Stimulated activated CD4-positive, alpha-beta T cell treated with anti-CD3 and anti-CD28 coated beads, Interleukin-15, amount 100 ng/mL, for 1 hour (primary cell): ENCODE measurements at places on chromosomes 1 and 21.

DNA sequence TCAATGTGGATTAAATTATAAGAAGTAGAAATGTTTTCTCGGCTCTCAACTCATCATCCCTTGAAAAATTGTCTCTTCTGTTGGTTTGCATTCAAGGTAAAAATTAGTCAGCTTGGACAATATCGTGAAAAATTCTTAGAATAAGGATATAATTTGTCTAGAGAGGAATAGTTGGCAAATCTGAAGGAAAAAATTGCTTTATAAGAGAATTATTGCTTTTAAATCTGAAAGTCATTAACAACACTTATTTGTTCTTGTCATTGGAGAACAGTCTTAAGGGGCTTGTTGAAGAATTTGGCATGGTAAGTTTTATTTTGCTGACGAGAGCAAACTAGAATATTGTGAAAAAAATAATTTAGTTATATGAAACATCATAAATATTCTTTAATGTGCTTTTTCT lies 26.4 kb downstream of the ANGPTL1 start:
- DNase-seq, result no peak

DNA sequence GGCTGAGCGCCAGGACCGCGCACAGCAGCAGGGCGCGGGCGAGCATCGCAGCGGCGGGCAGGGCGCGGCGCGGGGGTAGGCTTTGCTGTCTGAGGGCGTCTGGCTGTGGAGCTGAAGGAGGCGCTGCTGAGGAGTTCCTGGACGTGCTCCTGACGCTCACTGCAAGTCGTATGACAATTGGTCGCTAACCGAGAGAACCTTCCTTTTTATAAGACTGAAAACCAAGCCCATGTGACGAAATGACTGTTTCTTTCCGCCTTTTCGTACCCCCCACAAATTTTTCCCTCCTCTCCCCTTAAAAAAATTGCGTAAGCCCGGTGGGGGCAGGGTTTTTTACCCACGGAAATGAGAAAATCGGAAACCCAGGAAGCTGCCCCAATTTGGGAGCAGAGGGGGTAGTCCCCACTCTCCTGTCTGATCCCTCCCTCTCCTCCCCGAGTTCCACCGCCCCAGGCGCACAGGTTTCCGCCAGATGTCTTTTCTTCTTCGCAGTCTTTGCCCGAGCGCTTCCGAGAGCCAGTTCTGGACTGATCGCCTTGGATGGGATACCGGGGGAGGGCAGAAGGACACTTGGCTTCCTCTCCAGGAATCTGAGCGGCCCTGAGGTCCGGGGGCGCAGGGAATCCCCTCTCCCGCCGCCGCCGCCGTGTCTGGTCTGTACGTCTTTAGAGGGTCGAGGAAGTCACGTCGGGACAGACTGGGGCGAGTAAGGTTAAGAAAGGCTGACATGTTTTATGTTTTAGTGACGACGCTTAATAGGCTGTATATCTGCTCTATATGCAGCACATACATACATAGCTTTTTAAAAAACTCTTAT lies at the start of gene PTGS2:
Gene PTGS2 (minus strand): TSS at position 179 of the 817 bp plus-strand sequence. CDS start 133 bp downstream, at position 46.
- DNase-seq, result peak; percentile 6

- no peak for DNase-seq
These were observed 2.8 kb upstream of the LIX1L start for GRCh38 chr1:145960468-145961108.

DNA sequence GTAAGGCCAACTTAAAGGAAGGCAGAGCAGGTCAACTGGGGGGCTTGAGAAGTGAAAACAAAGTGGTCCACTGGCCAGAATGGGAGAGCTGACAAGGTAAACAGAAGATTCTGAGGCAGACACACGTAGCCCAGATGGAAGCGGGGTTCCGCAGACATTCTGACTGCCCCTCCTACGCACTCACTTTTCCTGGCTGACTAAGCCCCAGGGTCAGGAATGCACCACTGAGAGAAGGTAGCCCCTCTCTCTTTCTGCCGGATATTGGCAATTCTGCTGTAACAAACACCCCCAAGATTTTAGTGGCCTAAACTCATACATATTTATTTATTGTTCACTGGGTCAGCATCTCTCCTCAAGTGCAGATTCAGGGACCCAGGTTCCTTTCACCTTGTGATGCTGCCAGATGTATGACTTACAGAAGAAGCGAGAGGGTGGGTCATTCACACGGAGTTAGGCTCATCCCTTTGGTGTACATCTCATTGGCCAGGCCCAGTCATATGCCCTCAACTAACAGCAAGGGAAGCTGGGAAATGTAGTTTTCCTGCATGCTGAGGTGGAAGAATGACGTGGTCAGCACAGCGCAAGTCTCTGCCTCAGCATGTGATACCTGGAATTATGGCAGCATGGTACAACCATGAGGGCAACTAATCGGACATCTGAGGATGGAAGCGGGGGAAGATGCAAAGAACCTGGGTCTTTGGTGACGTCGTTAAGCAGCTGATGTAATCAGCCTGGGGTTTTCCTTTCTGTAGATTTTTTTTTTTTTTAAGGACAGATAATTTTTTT lies 43.4 kb upstream of the MRPS6 start:
- DNase-seq, result no peak

DNA sequence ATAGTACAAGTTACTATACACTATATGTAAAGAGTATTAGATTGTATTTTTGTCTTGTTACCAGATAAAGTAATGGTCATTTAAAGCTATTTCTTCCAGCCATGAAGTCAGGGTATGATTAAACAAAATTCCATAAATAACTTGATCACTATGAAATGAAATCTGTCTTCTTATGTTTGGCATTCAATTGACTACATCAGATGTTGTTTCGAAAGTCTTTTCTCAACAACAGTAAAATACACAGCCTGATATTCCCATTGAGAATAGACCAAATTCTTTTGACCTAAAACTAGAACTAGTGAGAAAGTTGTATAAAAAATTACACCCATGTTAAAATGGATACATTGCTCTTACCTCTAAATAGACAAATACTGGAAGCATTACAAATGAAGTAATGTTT lies 134.6 kb upstream of the ADAMTS5 start:
- no peak for DNase-seq

- DNase-seq, result no peak
These were observed 10.5 kb downstream of the BRINP2 start for GRCh38 chr1:177181280-177181630.

DNA sequence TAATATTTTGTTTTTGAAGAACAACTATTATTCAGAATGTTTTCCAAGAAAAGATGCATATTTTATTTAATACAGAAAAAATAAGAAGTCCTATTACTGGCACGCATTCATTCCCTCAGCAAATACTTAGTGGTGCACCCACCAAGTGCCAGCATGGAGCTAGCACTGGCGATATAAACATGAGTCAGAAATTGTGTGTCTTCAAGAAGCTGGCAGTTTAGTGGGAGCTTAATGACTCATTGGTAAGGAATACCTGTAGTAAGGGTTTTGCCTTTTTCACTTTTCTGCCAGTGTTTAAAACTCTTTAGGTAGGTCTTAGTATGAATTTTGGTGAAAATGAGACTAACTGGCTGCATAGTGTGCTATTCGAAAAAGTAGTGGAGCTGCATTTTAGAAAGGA lies 6.3 kb downstream of the MAGI3 start:
- no peak for DNase-seq

GRCh38 chr1:12342401-12343003 lies 112.7 kb downstream of the VPS13D start:
- no peak for DNase-seq

DNA sequence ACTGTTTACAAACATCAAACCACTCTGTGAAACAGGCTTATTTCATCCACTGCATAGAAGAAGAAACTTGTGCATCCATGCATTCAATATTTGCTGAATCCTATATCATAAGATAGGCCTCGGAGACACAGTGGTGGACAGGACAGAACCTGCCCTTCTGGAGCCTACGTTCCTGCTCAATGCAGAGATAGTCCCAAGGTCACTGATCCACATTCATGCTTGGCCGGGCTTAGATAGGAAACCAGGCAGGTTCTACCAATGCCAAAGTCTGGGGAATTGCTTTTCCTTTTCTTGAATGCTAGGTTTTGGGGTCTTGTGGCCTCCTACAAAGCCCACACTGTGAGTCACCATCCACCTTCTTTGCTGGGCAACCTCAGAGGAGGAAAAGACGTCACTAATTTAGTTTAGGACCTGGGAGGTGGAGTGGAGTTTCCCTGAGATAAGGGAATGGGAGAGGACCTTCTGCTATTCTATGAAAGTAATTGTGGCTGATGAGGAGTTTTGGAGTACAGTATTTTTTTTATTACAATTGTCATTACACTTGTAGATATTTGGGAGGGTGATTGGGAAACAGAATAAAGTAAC lies 99.7 kb upstream of the CD34 start:
- no peak for DNase-seq

GRCh38 chr1:79441238-79441637 lies 434.7 kb upstream of the ADGRL4 start:
- DNase-seq, result no peak
